ENCODE measurements at places on chromosomes 4 and X.

- DNase-seq, result no peak
Measured at GRCh38 chr4:6730603-6731317, 14.8 kb downstream of the BLOC1S4 start.

DNA sequence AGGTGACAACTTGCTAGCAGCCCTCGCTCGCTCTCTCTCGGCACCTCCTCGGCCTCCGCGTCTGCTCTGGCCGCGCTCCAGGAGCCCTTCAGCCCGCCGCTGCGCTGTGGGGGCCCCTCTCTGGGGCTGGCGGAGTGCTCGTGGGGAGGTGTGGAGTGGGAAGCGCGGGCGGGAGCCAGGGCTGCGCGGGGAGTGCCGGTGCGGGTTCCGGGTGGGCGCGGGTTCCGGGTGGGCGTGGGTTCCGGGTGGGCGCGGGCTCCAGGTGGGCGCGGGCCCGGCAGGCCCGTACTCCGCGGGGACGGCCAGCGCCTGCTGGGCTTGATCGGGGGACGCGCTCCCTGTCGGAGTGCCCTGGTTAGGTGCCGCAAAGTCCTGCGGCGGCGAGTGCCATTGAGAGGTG is 384.3 kb downstream of the GPM6A start:
- no peak for DNase-seq

- DNase-seq, result no peak
Measured at GRCh38 chr4:61783050-61783449, 582.9 kb downstream of the ADGRL3 start.

DNA sequence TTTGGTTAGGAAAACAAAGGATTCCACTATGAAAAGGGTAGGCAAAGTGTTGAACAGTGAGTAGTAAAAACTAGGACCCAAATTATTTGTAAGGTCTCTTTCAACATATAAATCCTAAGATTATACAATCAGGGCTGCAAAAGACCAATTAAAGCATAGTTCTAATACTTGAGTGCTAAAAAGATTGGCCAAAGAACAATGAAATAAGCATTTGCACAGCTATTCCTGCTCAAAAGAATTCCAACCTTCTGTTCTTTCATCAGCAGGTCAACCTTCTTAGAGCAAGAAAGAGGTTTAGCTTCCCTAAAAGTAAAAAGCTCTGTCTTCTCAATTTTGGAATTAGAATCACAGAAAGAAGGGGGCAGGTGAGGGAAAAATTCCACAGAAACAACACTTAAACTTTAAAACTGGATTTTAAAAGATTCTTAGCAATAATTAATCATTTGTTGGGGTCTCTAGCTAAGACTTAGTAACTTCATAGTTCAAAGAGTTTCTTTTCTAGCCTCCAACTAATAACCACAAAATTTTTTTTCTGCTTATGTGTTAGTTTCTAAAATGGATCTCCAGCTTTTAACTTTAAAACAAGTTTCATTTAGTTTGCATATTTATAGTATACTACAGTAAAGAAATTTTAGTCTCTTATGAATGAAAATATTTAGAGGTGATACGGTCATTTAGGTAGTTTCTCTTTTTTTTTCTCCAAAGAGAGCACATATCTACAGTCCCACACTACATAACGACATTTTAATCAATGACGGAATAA is 16.3 kb downstream of the TSPAN5 start:
- DNase-seq, result no peak

DNA sequence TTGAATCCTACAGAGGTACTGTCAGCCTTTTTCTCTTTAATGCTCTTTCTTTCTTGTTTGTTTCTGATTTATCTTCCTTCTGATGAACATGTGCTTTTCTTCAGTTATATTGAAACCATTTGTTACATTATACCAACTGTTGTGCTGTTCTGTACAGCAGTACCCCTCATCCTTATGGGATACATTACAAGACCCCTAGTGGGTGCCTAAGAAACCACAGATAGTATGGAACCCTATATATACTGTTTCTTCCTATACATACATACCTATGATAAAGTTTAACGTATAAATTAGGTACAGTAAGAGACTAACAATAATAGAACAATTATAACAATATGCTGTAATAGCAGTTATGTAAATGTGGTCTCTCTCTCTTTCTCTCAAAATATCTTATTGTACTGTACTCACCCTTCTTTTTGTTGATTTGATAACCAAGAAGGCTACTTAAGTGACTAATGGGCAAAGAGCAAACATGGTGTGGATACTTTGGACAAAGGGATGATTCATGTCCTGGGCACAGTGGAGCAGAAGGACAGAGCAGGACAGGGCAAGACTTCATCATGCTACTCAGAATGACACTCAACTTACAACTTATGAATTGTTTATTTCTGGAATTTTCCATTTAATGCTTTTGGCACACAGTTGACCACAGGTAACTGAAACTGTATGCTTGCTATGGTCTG is 10.7 kb upstream of the YIPF7 start:
- DNase-seq, result no peak

- DNase-seq, result no peak
Measured at GRCh38 chr4:25847329-25847728, 15.5 kb downstream of the SEL1L3 start.

- DNase-seq, result no peak
Measured at GRCh38 chr4:111979921-111980320, 165.3 kb upstream of the FAM241A start.

GRCh38 chrX:10769696-10770619 is 149.6 kb upstream of the MID1 start:
- DNase-seq, result no peak

DNA sequence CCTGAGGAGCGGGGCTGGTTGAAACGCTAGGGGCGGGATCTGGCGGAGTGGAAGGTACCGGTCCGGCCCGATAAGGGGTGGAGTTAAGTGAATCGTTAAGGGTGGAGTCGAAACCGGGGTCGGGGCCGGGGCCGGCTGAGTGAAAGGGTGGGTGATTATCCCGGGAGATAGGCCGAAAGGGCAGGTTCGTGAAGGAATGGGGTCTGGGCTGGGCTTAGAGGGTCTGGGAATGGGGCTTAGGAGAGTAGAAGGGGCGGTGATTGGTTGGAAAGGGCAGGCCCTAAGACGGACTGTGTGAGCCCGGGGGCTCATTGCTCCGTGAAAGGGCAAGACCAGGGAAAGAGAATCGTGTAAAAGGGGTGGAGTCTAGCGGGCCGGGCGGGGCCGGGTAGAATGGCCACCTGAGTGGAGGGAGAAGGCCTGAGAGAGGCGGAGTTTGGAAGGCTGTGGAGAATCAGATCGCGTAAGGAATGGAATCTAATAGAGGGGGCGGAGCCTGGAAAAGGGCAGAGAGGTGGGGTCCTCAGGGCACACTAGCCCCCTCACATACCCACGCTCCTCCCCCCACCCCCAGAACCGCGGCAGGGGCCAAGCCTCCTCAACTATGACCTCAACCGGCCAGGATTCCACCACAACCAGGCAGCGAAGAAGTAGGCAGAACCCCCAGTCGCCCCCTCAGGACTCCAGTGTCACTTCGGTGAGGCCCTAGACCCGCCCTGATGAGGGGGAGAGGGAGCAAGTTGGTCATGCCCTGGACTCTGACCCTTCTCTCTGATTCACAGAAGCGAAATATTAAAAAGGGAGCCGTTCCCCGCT is 430 bp downstream of the HDAC6 start:
- peak; percentile 27 for DNase-seq

DNA sequence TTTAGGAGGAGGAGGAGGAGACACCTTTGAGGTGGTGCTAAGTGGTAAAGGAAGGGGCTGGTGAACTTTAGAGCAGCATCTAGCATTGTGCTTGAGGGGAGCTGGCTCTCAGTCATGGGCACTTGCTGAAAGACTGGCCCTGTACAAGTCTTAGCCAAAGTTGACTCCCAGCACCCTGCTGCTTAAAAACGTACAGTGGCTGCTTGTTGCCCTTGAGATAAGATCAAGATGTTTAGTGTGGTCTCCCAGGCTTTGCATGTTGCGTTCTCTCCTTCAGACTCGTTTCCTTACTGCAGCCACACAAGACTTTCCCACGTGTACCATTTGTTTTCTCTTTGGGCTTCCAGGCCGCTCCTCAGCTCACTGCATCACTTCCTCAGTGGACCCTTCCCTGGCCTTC is 1.8 kb downstream of the MED28 start:
- no peak for DNase-seq

GRCh38 chr4:150962245-150962644 is 52.8 kb downstream of the LRBA start:
- no peak for DNase-seq

DNA sequence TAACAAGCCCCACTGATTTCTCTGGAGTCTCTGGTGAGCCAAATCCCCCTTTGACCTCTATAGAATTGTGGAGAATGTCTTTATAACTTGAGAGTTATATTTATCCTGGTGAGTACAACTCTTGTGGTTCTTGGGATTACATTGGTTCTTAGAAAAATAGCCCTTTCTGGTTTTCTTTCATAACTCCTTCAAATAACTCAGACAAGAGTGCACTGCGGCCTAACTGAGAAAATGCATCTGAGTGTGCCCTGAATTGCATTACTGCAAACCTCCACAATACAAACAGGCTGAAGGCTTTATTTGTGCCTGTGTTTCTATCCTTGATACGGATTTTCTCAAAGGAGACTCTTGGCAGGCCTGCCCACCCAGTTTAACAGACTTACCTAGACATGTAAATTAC is 2.7 kb downstream of the BEX3 start:
- no peak for DNase-seq

- DNase-seq, result peak; percentile 28
Measured at GRCh38 chr4:37891260-37892159, 626 bp downstream of the TBC1D1 start.

DNA sequence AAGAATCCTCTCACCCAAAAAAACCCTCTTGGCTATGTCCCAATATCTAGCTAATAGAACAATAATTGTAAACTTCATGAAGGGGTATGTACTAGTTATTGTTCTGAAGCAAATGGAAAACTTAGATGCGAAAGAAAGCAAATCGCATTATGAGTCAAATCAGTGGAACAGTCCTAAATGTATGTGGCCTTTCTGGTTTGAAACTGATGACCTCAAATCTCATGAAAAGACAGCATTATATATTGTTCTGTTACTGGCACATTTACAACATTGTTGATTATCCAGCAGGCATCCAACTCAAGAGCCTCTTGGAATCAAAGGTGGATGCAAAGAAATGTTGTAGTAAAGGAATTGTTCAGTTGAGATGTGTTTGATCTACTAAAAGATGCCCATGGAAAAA is 34.7 kb downstream of the CSN3 start:
- DNase-seq, result no peak

- no peak for DNase-seq
Measured at GRCh38 chr4:135359128-135359527, 1157.5 kb upstream of the PABPC4L start.

DNA sequence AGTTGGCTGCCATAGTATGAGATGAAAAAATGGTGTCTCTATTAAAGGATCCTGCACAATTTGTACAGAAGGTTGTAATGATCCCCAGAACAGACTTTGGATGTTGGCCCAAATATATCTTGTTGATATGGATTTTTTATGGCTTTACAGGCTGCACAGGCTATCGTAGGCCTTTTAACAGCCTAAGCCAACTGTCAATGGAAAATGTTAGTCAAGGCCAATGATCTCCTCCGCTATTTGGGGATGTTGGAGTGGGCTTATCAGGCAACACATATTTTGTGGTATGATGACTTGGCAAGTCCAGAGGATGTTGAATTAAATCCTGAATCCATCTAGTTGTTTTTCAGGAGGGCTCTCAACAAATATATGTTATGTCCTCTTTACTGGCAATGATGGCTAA is 42.1 kb downstream of the ZCCHC13 start:
- DNase-seq, result no peak

- no peak for DNase-seq
Measured at GRCh38 chr4:155512817-155513216, 136.1 kb upstream of the MAP9 start.

GRCh38 chrX:150163956-150164726 is 199.0 kb upstream of the MAMLD1 start:
- no peak for DNase-seq
